ENCODE measurements at places on chromosomes 1 and 21.

- no peak for DNase-seq
Measured at GRCh38 chr1:100750005-100750885, 30.7 kb downstream of the VCAM1 start.

DNA sequence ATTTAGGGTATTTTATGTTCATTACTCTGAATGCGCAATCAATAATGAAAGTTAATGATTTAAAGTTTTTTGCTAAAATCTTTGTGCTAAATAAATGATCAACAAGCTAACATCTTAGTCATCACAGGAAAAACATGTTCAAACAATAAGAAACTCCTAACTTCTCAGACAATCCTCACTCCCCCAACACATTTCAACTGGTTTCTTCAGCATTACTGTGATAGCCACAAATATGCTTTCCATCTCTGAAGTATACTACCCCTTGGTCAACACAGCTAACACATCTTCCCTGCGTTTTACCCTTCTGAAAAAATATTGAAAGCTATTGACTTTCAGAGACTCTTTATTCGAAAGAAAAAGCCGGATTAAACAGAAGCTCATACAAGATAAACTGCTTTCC, 85.8 kb downstream of the ZNF644 start:
- DNase-seq: no peak

- DNase-seq: no peak
Measured at GRCh38 chr1:81974222-81974841, 173.6 kb downstream of the ADGRL2 start.

DNA sequence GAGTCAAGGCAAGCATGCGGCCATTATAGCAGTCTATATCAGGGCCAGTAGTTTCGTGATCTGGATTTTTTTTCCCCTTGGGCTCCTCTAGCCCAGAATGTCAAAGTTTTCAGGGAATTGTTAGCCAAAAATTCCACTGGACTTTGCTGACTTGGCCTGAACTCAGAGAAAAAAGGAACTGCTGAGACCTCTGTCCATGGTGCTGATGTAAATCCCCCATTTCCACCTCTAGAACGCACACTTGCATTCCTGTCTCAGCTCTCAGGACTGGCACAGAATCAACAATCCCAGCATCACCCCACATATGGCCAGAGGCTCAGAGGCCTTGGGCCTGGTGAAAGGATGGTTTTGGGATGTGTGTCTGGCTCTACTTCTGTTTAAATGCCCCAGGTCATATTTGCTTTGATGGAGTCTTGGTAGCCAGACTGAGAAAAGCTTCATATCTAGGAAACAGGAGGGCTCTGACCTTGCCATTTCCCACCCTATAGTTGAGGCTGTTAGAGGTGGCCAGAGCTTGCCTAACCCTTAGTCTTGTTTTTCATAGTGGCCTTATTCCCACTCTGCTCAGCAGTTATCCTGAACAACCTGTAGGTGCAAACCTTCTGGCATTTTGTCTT, 16.9 kb upstream of the EFCAB14 start:
- DNase-seq: peak; percentile 57

Data from urothelium cell line (cell line).